NCI-H2081 (cell line): ENCODE measurements at places on chromosomes 5 and 9.

DNA sequence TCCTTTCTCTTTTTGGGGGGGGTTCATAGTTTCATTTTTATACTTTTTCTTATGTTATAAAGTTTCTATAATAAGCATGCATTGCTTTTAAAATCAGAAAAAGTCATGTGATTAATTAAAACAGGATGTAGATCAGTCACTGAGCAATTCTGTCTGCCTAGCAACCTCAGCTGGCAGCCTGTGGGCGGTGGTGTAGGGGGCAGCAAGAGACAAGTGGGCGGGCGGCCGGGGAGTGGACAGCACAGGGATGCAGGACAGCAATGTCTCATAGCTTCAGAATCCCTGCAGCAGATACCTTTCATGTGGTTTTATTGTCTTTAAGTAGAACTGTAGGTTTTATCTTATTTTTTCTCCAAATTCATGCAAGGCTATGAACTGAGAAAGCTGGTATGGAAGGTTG is 101.9 kb upstream of the S1PR3 start:
- DNase-seq = no peak

GRCh38 chr9:127185931-127186781 is 63.7 kb upstream of the ANGPTL2 start:
- no peak for DNase-seq

DNA sequence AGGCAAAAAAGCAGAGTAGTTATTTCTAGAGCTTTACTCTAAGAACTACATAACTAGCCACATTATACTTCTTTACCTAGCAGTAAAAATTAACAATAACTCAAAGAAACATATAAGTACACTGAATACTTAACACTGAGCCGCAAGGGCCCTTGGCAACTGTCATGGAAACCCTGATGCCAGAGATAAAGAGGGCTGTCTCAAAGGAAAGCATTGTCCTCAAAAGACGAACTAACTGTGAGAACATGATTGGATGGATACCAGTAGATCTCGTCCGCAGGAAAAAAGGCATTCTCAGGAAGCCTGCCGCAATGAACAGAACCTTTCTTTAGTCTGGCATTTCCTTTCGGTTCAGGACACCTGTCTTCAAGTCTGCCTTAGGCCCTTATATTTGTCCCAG is 379.0 kb upstream of the SLC30A5 start:
- no peak for DNase-seq

DNA sequence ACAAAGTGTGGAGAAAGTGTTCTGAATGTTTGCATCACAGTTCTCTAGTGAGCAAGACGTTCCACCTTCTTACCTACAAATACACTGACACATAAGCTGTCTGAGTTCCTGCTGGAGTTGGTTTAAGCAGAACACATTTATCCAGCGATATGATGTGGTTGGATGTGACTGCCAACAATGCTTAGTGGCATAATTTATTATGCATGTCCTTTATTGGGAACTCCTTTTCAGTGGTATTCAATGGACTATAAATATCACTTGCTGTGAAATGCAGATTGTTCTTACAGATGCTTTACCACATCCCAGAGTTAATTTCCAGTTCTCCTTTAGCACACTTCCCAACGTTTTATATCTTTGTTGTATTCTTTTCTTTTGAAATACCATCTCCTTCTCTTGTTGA is 222.2 kb downstream of the LURAP1L start:
- DNase-seq = peak; percentile 20

DNA sequence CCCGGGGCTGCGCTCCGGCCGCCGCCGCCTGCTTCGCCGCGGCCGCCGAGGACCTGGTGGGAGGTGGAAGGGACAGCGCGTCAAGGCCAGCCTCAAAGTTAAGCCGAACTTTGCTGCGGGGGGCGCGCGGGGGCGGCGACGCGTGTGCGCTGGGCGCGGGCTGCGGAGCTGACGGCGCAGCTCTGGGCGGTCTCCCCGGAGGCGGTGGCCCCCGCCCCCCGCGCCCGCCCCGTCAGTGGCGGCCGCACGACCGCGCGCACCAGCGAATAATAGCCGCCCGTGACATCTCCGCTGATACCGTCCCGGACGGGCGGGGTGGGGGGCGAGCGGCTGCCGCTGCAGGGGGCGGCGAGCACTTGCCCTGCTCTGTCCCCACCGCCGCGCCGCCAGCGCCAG is 579 bp upstream of the FAM78A start:
- DNase-seq = no peak

DNA sequence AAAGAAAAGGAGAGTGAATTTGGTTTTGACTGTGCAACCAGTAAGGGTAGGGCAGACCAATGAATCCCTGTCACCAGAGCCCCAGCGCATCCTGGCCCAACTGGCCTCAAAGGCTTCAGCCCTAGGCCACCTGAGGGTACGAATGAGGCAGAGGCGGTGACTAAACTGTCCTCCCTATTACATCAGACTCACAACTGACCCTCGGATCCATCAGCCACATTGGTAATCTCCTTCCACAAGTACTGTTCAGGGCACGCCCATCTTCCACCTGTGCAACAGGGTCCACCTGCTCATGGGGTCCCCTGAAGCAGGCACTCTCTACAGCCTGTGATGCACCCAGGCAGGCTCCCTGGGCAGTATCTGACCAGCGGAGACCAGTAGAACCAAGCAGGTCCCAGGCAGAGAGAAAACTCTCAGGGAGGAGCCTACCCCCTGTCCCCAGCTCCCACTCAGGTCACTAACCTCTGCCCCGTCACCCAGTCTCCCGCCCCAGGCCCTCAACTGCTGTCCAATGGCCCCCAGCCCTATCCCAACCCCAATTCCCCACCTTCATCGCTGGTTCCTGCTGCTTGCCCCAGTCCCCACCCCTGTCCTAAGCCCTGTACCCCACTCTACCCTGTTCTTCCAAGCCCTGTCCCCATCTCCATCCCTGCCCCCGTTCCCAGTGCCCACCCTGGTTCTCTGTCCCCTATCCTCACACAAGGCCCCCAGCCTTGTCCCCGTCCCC is 904 bp downstream of the EDF1 start:
- DNase-seq = no peak

GRCh38 chr9:114433720-114434255 is 46.0 kb upstream of the AKNA start:
- no peak for DNase-seq

- DNase-seq = no peak
Measured at GRCh38 chr9:15846611-15847010, 293.8 kb downstream of the CCDC171 start.
